Stimulated activated CD8-positive, alpha-beta memory T cell treated with anti-CD3 and anti-CD28 coated beads, Interleukin-4, amount 100 ng/mL, for 1 hour (primary cell): ENCODE measurements at places on chromosomes 1 and 21.

GRCh38 chr21:24096651-24097050 is 1510.6 kb downstream of the MRPL39 start:
- DNase-seq: no peak

GRCh38 chr1:97636941-97637340 is 283.9 kb downstream of the DPYD start:
- no peak for DNase-seq

DNA sequence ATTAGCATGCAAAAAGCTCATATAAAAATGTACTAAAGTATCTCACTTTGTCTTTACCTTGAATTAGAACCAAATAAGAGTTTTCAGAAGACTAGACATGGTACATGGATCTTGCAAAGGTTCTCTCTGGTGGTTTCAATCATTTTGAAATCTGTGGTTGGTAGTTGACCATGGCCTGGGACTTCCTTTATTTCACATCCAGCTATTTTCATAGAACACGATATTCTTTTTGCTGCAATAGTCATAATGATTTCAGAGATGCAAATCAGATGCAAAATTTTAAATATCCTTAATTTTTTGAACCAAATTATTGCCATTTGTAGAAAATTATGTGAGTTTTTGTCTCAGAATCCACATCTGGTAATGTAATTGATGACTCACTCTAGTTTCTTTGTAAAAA is 375.1 kb upstream of the ZP4 start:
- DNase-seq: no peak

- DNase-seq: no peak
These were observed 62.8 kb downstream of the OVGP1 start for GRCh38 chr1:111364690-111365089.

GRCh38 chr1:208258277-208258676 is 14.1 kb upstream of the PLXNA2 start:
- no peak for DNase-seq

DNA sequence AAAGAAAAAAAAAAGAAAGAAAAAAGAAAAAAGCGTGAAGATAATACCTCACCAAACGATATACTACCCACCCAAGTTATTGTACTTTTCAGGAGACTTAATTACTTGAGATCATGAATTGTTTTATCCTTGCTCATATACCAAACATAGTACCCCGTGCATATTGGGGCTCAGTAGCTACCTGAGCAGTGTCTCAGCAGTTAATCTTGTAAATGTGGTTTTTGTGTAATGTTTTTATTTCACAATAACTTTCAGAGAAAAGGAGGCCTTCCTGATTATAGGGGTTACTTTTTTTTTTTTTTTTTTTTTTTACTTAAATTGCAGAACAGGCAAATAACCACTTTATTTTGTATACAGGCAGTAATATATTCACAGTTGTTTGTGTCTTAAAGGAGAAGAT is 80.3 kb downstream of the OSBPL9 start:
- no peak for DNase-seq

GRCh38 chr1:6612641-6613360 is 730 bp upstream of the PHF13 start:
- DNase-seq: no peak

- DNase-seq: no peak
These were observed 30.8 kb upstream of the CPLANE2 start for GRCh38 chr1:16267690-16268180.

DNA sequence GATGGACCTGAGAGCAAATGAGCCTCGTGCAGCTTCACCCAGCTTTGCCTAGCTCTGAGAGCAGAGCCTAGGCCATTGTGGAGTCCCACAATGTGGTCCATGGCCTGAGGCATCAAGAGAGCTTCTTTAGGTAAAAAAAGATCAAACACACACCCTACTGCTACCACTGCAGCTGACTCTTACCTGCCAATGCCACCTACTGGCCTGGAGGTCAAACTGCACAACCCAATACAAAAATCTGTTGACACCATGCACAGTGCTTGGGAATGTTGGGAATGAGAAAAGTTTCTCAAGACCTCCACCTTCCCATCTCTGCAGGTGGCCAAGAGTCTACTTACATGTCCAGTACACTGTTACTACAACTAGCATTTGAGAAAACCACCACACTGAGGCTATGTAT is 60.6 kb downstream of the UCHL5 start:
- DNase-seq: no peak

DNA sequence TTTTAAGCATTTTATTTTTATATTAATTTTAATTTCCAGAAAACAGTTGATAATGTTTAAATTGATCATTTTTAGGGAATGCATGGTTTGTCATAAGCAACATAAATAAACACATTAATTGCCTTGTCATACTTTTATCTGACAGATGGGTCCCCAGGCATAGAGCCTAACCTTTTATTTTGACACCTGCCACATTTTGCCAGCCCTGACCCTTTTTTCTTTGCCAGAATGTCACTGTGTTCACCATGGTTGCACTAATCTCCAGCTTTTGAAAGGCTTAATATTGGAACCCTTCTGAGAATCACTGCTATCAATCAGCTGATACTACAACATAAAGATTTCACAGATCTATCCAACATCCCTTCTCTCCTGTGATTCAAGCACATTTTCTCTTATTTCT is 56.0 kb upstream of the DPYD start:
- DNase-seq: no peak
